NCI-H1694 treated with DMSO at 0.1 percent for 48 hours (cell line): ENCODE measurements at places on chromosomes 11 and 22.

DNA sequence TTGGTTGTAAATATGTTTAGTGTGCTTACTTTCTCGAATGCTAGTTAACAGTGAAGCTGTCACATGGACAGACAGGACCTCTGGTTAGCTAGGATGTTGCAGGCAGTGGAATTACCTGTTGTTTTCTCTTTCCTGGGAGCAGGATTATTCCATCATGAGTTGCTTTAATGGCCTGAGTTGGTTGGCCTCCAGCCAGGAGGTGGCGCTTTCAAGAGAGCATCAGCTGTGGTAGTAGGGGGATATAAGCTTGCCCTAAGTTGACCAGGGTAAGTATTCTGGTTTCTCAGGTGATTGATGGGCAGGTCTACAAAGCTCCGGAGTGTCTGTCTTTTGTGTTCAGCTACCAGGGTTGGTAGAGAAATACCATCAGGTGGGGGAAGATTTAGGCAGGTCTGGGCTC lies 43.5 kb downstream of the NELL1 start:
- DNase-seq, result no peak

- DNase-seq, result no peak
Measured at GRCh38 chr22:28074526-28074925, 155.5 kb upstream of the PITPNB start.

GRCh38 chr11:74278721-74279161 lies 32.7 kb downstream of the P4HA3 start:
- DNase-seq, result no peak

DNA sequence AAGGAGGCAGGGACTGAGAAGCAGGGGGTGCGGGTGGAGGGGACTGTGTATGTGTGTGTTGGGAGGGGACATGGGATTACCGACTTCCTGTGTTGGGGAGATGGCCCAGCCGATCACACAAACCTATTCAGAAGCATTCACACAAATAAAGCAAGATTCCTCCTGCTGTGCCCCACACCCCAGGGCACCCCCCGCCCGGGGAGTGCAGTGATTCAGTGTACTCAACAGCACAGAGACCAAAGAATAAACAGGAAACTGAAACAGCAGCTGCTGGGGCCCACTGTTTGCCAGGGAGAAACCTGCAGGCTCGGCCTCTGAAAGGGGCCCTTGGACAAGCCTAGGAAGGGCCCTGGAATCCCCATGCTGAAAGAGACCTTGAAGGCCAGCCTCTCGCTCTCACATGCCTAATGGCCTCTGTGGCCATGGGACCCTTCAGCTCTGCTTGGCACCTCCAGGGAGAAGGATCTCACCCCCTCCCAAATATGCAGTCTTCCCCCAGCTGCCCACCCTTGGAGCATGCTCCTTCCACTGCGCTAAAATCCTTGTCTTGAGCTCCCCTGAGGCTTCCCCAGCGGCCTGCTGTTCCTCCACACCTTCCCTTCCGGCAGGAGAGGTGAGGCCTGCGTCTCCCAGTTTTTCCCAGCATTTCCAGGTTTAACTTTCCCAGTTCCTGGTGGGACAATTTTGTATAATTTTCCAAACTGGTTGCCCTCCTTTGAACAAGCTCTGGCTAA lies 72.9 kb downstream of the CSNK2A3 start:
- no peak for DNase-seq

DNA sequence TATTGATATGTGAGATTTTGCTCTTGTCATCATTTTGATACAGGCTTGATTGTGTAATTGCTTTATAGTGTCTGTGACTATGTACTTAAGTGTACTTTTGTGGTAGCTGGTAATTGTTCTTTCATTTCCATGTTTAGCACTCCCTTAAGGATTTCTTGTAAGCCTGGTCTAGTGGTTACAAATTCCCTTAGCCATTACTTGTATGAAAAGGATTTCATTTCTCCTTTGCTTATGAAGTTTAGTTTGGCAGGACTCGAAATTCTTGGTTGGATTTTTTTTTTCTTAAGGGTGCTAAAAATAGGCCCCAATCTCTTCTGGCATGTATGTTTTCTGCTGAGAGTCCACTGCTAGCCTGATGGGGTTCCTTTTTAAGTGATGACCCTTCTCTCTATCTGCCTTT lies 346.8 kb downstream of the JRKL start:
- no peak for DNase-seq

- DNase-seq, result no peak
Measured at GRCh38 chr11:2270322-2271076, at the start of gene ASCL2. Gene ASCL2, minus strand, starts transcription at chr11:2270588. Its CDS starts 256 bp downstream, at chr11:2270332.

- no peak for DNase-seq
Measured at GRCh38 chr11:71525938-71526495, 1.1 kb upstream of the KRTAP5-7 start.

DNA sequence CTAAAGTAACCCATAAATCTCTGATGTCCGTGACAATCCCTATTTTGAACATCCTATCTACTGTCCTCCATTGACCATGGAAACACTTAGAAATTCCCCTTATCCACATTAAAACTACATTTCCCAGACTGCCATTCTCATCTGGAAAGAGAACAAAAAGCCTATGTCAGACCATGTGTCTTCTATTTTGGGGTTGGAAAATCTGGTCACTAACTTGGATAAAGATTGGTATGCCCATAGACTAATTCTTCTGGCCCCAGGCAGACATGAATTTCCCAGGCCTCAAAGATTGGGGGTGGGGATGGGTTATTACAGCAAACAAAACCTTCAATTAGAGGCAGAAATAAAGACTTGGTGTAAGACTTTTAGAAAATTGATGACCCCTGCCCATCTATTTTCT lies 30.9 kb upstream of the CREB3L1 start:
- no peak for DNase-seq

DNA sequence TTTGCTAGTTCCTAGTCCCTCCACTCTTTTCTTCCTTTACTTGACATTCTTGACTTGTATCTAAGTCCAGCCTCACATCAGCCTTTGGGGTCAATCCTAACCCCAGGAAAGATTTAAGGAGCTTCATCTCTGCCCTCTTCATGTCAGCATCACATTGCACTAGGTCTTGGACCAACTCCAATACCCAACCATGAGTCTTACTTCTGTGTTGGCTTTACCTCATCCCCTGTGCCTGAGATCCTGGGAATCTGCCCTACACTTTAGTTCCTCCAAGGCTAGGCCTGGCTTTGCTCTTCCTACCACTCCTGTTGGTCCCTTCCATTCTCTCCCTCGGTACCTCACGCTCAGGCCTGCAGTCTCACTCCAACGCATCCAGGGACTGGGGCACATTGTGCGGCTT lies 117.0 kb downstream of the SLC1A2 start:
- no peak for DNase-seq

DNA sequence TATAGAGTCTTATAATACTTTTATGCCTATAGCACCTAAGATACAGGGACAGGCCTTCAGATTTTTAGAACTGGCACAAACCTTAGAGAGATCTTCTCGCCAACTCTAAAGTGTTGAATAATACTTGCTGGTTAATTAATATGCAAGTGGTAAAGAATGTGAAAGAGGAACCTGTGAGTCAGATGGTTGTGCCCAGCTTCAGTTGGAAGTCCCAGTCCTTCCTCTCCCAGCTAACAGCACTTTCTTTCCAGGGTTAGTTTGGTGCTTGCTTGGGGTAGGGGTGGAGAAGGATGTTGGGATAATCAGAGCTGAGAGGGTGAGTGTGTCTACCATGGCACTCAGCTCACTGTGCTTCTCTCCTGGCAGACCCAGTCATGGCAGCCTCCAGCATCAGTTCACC lies 4.9 kb upstream of the TMEM132A start:
- no peak for DNase-seq

GRCh38 chr11:38718049-38718448 lies 2120.0 kb upstream of the RAG2 start:
- no peak for DNase-seq

DNA sequence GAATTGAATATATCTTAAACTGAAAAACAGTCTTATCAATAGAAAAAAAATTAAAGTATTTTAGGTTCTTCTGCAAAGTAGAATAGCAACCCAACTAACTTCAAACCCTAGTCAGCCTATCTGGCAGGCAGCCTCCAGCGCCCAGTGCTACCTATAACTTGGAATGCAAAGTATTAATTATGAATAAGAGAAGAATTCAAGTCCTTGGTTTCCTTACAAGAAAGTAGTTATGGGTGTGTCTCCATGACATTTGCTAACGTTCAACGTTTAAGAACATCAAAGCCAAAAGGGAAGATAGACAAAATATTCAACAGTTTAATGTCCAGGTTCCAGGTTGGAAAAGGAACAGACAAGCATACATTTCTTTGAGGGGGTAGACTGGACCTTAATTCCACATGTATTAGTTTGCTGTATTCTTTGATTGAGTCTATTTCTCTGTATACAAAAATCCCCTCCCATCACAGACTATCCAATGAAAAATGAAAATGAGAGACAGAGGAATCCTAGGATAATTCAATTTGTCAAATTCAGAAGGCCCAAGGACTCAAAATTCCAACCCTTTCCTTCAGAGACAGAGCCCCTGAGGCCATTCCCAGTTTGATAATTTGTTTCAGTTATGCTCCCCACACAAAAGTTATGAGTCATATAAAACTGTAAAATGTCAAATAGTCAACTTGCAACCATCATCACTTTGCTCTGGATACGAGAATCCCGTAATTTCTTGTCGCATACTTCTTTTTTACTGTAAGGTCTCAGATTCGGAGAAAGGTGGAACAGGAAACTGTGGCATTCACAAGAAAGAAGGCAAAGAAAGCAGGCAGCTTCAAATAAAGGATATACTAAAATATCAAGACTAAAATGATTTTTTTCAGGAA lies 83.7 kb upstream of the CHRM4 start:
- DNase-seq, result no peak

DNA sequence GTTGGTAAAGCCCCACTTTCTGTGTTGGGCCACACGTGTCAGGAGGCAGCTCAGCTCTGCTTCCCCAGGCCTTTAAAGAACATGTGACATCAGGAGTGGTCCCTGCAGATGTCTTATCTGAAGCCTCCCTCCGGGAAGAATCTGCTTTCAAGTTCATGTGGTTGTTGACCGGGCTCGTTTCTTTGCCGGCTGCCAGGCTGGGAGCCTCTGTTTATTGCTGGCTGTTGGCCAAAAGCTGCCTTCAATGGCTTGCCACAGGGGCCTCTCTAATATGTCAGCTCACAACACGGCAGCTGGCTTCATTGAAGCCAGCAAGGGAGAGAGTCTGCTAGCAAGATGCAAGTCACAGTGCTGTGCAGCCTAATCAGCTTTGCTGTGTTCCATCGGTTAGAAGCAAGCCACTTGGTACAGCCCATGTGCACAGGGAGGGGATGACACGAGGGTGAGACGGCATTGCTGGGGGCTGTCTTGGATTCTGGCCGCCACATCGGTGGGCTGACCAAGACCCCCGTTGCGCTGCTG lies 14.6 kb downstream of the MRGPRF start:
- peak; percentile 81 for DNase-seq

- DNase-seq, result no peak
Measured at GRCh38 chr11:45209891-45210699, 63.7 kb downstream of the PRDM11 start.

DNA sequence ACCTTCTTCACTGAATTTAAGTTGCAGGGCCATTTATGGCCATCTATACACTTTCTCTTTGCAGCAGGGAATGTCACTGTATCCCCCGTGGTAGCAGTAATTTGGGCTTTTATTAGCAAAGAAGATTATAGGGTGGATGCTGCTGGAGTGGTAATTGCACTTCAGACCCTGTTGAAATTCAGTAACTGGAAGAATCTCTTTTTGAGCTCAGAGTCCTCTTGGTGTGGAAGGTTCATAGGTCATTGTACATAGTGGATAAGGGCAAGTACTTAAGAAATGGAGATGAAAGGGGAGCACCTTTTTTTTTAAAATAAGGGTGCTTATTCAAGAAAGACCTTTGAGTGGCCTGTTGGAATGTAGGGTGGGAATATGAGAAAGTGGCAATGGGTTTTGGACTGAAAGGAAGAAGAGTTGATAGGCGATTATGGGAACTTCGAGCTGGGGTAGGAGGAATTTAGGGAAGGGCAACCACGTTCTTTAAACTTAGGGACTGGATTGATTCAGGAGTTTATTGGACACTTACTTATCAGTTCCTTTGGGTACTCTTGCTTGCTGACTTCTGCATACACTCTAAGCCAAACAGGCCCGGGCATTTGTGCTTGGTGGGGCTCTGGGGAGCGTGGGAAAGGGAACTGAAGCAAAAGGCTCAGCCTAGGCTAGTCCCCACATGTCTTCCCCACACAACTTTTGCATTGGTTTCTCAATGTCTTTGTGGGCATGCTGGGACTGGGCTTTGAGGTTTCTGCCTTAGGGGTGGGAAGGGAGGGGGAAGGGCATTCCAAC lies 26.5 kb downstream of the CTNND1 start:
- no peak for DNase-seq

- no peak for DNase-seq
Measured at GRCh38 chr22:25399649-25400151, 164.8 kb upstream of the GRK3 start.

DNA sequence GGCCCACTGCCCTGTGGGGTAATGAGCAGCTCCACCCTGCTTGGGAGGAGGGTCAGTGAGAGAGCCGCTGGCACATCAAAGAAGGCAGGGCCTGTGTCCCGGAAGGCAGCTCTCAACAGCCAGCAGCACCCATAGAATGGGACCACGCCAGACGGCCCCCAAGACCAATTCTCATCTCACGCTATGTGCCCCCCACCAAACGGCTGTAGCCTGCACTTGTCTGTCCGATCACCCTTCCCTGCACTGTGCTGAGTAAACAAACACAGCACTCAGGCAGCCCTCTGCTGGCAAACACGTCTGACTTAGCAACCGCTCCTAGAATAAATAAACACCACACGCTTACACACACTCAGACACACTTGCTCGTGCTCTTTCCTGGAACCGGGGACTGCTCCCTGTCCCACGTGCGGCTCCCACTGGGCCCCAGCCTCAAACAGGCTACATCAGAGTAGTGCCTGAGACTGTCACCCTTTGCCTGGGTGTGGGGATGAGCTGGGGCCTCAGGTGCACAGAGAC lies 53.2 kb upstream of the CDON start:
- DNase-seq, result no peak

DNA sequence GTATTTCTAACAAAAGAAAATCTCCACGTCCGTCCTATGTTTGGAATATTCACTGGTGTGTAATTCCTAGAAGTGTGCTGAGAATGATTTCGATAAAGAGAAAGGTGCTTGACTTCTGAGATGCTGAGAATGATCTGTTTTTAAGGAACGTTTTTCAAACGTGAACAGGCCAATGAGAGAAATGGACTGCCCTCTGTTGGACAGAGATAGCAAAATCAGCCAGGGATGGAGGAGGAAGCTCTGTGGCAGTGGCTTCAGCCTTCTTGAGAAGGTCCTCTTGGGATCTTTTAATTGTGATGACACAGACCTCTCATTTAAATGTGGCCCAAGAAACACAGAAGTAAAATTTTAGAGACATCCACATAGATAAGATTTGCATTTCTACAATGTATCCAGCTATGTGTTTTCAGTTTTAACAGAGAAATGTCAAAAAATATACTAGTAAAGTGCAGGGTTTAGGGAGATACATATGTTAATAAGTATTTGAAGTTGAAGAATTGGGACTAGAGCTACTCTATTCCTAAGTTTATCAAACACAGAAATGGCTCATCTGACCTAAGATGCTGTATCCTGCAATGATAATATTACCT lies 84.0 kb upstream of the RCN1 start:
- peak; percentile 94 for DNase-seq

GRCh38 chr11:16380941-16381568 lies 24.7 kb upstream of the SOX6 start:
- DNase-seq, result no peak
